Naive thymus-derived CD4-positive, alpha-beta T cell (primary cell): ENCODE measurements at places on chromosomes 11 and 22. TPM values are rescaled to one million over a fixed set of nuclear protein-coding genes. Genes with fewer than 3 reads are reported as not detected.

DNA sequence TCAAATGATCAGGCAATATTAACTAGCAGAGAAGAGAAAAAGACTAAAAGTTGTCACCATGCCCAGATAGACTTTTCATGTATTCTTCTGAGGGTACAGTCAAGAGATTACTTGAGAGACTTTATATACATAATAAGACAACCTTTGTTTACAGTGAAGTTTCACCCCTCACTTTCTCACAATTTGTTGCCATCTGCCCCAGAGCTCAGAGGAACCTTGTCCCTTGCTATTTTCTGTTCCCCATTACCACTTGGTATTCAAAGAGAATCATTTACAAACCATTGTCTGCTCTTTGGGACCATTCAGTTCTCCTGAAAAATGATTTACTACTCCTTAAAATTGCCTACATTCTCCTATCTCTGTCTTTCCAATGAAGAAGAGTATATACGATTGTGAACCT is 544.6 kb downstream of the CNTN5 start:
- no peak for DNase-seq

DNA sequence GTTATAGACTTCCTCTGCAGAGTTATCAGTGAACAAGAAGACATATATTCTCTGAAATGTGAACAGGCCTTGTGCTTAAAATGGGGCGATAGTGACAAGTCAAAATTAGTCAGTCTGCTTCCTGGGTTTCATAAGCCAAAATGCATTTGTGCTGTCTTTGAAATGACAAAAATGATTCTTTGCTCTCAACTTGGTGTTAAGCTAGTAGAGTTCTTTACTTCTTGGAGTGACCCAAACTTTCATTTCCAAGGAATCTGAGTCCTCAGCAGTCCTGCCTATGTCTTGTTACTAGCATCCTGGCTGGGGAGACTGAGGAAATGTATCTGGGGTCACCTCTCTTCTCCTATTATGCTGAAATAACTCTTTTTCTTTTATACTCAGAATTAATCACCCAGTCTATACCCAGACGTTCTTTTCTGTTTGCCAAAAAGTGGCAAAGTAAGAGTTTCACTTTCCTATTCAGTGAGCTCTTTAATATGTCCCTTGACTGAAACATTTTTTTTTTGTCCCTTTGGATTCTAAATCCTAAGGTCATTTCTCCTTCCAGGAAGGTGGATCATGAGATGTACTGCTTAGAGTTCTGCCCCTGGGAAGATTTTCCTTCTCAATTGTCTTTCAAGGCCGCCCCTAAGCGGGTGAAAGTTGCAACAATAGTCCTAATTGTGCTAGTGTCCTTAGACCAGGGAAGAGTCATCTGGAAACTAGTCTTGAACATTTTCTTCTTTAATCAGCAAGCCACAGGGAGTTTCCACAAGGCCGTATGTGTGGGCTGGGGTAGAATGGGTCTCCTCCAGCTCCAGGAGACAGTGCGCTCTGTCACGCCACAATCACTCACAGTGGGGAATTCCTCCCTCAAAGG is 53.0 kb upstream of the RDX start:
- no peak for DNase-seq

DNA sequence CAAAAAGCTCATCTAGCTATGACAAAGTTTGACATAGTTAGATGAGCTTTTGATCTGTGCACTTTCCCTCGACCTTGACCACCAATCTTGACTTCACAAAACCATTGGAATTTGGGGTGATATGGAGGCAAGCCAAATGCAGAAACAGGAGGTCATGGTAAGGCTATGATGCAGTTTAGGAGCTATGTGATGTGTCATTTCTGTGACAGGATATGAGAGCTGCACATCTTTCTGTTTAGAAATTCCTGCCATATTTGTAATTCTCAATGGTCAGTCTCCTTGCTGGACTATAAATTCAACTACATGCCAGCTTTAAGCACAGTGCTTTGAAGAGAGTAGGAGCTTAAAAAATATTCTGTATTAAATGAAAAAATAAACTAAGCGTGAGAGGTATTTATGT is 12.9 kb downstream of the OR51B6 start:
- no peak for DNase-seq

The KRTAP5-10 gene
- polyA plus RNA-seq, result not detected

DNA sequence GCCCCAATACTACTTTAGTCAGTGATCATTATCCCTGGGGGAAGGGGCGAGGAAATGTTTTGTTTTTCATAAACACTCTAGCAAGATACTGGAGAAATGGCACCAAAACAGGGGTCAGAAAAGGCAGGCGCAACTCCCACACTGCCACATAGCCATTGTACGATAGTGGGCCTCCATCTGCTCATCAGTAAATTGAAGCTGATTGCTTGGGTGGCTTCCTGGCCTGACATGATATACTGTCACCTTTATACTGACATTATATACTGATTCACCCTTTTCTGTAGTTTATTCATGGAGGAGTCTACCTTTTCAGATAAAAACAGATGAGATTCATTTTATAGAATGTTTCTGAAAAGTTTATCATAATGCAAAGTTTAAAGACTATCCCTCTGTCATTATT is 51.6 kb upstream of the CCDC34 start:
- DNase-seq, result no peak

The IRAG1 gene
- polyA plus RNA-seq, result not detected

The THRSP gene
- not detected for polyA plus RNA-seq

- DNase-seq, result no peak
Measured at GRCh38 chr22:50406416-50407170, 63.5 kb downstream of the PPP6R2 start.

The SNX32 gene
- polyA plus RNA-seq, result 0.60 TPM

DNA sequence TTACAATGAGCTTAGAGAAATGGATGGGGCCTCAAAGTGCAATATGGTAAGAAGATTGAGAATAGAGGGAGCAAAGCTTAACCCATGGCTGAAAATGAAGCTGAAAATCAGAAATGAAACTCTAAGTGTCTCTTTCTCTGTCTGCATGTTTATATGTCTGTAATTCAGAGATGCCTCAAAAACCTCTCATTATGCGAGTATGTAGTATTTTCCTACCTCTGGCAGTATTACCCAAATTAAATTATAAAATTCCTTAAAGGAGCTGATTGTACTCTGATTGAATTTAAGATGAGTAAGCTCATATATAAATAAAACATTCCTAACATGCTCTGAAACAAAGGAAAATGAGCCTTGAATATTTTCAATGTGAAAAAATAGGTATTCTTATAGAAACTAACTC is 39.8 kb upstream of the PRSS23 start:
- DNase-seq, result no peak

DNA sequence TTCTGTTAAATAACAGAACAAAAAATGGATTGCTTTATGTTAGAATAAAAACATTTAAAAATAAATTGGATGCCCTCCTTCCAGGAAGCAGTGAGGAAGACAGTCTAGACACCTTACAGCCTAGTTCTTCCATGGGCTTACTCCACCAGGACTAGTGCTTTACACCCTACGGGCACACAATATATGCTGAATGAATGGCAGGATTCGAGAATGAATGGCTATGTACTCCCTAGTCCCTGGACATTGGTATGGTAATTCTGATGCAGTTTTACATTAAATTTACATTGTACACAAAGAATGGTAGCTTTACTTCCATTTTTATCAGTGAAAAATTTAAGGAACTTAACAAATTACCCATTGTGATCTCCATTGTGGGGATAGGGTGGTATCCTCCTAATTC is 16.7 kb downstream of the TMEM218 start:
- no peak for DNase-seq

The RAB3IL1 gene
- not detected for polyA plus RNA-seq

DNA sequence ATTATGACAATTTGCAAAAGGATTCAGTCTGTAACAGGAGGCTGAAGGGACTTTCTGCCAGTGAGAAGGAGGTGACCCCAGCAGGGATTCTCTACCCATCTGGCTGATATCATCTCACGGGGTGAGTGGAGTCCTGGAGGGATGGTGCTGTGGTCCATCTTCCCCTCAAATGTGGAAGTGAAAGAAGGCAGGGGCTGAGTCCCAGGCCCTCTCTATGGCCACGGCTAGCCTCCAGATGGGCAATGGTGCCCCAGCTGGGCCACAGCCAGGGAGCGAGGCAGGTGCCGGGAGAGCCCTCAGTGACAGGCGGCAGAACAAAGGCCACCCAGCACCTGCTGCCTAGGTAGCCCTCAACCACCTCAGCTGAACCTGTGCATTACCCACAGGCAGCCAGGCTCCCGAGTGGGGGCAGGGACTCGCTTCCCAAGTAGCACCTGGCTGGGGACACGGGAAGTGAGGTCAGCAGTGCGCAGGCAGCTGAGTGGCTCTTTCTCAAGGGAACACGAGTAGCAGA is 6.7 kb downstream of the NECTIN1 start:
- no peak for DNase-seq

The RASSF10 gene
- polyA plus RNA-seq, result not detected

DNA sequence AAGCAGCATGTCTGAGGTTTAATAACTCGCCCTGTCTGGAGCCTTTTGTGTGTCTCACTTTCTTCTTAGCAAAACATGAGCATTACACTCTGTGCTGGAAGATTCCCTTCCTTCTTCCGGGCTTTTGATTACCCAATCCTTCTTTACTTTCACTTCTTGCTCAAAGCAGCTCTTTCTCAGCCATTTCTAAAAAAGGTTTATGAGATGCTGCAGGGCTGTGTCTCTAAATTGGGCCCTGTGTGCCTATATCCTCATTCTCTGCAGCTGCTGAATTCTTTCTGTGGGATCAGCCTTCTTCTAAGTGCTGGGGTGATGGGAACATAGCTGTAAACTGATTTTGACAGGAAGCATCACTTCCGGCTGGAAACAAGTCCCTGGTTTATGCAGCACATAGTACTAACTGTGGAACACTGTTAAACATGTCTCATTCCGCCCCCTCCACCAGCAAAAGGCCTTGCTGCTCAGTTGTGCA is 71.8 kb downstream of the PIWIL4 start:
- DNase-seq, result peak; percentile 5

The OR4D5 gene
- polyA plus RNA-seq, result not detected

GRCh38 chr22:43953988-43954785 is 1.1 kb upstream of the SAMM50 start:
- DNase-seq, result no peak

- no peak for DNase-seq
Measured at GRCh38 chr11:78684377-78684776, 109.7 kb upstream of the NARS2 start.

The CNGA4 gene
- not detected for polyA plus RNA-seq
